Activated CD4-positive, alpha-beta T cell treated with anti-CD3 and anti-CD28 coated beads for 4 hours (primary cell): ENCODE measurements at places on chromosomes 11 and 22.

- DNase-seq: no peak
These were observed 1.4 kb upstream of the INPP5J start for GRCh38 chr22:31121403-31121802.

GRCh38 chr11:40337118-40337517 lies 1122.3 kb downstream of the LRRC4C start:
- DNase-seq: no peak

DNA sequence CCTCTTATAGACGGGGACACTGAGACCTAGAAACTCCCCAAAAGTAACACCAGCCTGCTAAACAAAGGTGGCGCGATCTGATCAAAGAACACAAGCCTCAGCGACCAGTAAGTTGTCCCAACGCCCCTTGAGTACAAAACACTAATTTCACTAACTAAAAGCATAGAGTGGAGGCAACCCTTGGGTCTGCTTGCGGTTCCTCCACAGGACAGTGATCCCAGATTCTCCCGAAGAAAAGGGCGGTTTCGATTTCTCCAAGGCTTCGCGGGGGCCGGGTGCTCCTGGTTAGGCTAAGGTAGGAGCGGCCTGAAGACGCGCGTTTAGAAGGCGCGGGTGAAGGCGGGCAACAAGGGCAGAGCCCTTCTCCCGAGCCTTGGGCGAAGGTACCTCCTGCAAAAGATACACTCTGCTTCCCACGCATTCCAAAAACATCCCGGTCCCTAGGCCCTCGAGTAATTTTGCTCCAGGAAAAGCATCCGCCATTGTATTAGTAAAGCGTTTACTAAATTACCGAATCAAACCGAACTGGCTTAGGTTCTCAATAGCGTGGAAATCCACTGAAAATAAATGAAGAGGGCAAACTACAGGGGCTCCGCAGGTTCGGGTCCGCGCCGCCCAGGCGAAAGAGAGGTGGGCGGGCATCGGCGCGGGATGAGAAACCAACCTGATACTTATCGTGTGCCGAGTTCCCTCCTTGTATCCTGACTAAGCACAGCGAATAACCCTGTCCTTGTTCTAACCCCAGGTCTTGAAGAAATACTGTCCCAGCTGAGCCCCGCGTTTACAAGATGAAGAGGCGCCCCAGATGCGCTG lies 2.0 kb downstream of the WT1 start:
- DNase-seq: no peak

- peak; percentile 54 for DNase-seq
These were observed 1.7 kb upstream of the MYEOV start for GRCh38 chr11:69292221-69292648.
